ENCODE measurements at places on chromosomes 3 and 15. TPM values are rescaled to one million over a fixed set of nuclear protein-coding genes. Genes with fewer than 3 reads are reported as not detected.

DNA sequence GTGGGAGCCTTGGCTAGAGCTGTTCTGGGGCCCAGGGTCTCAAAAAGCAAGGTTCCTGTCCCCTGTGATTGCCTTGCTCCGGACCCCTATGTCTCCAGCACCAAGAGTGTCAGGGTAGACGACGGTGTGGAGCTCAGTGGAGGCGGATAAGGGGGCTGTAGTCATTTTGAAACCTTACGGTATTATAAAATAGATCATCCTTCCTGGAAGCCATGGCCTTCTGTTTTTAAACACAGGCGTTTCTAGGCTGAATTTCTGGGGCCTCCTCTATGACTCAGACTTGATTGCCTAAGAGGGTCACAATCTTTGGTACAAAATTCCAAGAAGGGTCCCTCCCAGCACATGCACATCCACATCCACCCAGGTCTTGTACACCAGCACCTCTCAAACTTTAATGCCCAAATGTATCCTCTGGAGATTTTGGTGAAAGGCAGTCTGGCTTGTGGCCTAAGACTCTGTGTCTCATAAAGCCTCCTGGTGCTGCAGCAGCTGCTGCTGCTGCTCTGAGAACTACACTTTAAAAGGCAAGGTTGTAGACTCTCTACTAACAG is 70.5 kb upstream of the XCR1 start:
- no peak for DNase-seq

The CYP8B1 gene
- polyA plus RNA-seq, result not detected

DNA sequence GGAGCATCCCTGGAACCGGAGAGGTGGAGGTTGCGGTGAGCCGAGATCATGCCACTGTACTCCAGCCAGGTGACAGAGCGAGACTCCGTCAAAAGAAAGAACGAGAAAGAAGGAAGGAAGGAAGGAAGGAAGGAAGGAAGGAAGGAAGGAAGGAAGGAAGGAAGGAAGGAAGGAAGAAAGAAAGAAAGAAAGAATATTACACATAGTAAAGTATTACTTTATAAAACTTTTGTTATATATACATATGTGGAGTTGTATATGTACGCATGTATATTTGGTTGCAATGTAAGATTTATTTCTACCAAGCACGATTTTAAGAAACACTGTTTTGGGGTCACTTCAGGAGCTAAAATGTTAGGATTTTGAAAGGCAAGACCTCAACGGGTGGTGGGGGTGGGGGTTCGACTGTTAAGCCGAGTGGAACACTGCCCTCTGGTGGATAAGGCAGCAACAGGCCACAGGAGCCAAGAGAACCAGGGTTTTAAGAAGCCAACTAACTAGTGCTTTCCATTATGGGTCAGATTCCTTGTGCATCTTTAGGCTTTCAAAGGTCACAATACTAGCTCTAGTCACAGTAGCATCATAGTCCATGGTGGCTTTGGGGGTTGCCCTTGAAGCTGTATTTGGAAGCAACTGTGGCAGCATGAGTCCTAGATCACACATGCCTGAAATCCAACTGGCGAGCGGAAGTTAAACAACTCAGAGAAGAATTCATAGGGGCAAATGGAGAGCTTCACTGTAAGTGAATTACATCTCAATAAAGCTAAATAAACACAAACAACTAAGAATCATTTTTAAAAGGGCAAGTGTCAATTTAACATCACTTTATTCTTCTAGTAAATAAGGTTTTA is 22.5 kb downstream of the GLB1 start:
- DNase-seq, result peak; percentile 43

DNA sequence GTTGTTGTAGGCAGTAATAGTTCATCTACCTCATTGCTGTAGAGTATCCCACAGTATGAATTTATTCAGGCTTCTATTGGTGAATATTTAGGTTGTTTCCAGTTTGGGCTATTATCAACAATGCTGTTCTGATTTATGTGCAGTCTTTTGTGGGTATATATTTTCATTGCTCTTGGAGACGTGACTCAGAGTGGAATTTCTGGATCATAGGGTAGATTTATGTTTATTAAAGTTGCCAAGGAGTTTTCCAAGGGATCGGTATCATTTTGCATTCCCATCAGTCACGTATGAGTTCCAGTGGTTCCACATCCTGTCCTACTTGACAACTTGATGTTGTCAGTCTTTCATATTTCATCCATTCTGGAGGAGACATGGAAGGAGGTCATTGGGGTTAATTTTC is 8.4 kb upstream of the HRH1 start:
- DNase-seq, result peak; percentile 61

DNA sequence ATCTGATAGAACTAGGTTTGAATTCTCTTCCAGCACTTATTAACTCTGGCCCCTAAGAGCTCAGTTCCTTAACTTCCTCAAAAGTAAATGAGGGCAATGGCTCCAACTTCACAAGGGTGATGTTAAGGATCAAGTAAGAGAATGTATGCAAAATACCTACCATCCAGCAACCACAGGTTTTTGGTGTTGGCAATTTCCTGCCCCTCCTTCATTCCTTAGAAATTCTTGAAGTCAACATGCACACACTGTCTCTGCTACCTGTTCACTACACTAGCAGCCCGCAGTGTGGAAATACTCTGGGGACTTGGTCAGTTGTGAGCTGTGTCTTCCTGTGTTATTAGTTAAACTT is 5.0 kb downstream of the ZBED2 start:
- no peak for DNase-seq
